ENCODE measurements at places on chromosomes 7 and 10.

DNA sequence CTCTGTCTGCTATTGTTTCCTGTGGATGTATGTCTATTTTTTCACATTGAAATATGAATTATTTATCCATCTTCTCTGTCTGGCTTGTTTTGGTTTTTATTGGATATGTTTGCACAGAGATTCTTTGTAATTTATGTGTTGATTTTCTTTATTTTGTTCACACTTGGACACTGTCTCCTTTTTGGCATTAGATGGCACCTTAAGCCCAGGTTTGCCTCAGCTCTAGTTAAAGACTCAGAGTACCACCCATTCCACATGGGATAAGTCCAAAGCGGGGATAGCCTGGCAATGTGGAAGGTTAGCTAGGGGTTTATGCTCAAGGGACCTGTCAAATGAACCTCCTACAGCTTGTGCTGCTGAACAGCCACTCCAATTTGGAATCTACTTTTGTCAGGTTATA is 14.1 kb downstream of the FEZF1 start:
- no peak for DNase-seq

DNA sequence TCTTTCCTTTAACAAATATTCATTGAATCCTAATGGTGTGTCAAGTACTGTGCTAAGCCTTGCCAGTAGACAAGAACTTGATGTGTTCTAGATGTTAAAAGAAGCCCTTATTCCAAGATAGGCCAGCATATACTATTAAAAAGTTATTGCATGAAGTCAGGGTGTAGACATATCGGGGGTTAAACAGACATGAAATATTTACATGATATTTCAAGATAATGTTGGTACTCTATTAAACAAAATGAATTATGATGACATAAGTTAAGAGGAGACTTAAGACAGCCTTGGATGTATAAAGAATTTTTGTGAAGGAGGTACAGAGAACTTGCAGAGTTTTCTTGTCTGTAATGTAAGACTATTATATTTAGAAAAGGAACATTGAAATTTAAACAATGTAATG is 44.8 kb downstream of the HDAC9 start:
- DNase-seq, result no peak

DNA sequence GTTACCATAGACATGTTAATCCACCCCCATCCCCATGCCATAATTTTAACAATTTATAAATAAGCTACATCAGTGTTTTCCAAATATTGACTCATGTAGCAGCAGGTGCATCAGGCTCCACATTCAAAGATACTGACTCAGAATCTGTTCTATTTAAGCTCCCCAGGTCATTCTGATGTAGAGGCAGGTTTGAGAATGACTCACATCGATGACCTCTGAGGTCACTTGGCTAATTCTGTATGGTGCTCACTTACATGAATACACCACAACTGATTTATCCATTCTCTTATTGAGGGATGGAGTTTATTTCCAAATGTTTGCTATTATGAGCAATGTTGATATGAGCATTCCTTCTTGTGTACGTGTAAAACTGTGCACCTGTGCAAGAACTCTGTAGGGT is 1159.0 kb downstream of the TYW1 start:
- DNase-seq, result no peak

- no peak for DNase-seq
Observed at GRCh38 chr10:21166557-21167287, 269.6 kb upstream of the NEBL start.

- DNase-seq, result no peak
Observed at GRCh38 chr10:123548770-123549169, 117.4 kb upstream of the GPR26 start.

DNA sequence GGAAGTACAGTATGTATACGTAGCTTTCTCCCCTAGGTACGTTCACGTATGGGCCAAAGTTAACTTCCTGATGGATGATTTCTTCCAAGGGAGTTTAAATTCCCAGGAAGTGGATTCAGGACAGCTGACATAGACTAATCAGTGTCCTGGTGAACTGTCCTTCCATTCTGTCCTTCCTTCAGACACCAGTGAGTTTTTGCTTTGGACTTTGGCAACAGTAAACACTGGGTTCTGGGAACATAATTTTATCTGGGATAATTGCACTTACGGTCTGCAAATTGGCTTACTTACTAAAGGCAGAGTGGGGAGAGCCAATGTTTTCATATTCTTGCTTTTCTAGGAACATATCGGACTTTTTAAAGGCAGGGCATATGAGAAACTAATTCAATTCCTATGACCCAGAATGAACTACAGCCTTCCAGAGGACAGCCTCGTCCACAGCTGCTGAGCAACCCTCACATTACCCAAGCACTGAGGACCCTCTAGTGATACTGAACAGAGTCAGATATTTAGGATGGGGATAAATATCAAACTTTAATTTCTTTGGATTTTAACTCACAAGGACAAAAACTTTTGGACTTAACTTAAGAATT is 97.9 kb downstream of the RAB18 start:
- no peak for DNase-seq

DNA sequence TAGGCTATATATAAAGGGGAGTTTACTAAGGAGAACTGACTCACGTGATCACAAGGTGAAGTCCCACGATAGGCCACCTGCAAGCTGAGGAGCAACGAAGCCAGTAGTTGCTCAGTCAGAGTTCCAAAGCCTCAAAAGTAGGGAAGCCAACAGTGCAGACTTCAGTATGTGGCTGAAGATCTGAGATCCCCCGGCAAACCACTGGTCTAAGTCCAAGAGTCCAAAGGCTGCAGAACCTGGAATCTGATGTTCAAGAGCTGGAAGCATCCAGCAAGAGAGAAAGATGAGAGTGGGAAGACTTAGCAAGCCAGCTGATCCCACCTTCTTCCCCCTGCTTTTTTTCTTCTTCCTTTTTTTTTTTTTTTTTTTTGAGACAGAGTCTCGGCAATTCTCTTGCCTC is 27.0 kb upstream of the GSDME start:
- no peak for DNase-seq
